ENCODE measurements at places on chromosomes 1 and 21.

DNA sequence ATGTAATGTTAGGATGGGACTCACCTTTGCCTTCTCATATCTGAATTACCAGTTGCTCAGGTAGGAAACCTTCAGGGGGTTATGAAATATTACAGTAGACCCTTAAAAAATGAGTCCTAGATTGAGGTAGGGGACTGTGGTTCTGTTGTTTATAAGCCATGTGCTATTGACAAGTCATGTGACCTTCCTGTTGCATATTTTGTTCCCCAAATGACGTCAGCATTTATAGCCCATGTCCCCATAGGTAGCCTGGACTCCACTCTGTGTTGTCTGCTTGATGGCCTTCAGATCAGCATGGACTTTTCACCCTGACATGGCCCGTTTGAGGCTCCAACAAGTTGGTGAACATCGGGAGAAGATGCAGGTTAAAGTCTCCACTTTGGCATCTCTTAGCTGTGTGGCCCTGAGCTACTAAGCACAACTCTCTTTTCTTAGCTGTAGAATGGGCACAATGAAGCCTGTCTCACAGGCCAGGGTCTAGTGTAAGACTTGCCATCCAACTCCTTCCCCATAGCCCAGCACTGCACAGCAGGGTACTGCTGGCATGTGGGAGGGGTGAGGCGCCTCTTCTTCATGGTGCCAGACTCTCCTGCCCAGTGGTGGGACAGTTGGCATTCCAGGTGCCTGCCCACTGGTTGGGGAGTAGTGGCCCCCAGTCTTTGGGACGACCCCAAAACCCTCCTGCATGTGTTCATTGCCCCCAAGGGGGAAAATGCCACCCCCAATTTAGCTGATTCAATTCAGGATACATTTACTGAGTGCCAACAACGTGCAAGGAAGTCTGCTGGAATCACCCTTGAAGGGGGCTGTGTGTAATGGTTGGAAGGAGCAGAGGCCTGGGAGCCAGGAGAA lies 36.1 kb upstream of the TTC22 start:
- no peak for DNase-seq

DNA sequence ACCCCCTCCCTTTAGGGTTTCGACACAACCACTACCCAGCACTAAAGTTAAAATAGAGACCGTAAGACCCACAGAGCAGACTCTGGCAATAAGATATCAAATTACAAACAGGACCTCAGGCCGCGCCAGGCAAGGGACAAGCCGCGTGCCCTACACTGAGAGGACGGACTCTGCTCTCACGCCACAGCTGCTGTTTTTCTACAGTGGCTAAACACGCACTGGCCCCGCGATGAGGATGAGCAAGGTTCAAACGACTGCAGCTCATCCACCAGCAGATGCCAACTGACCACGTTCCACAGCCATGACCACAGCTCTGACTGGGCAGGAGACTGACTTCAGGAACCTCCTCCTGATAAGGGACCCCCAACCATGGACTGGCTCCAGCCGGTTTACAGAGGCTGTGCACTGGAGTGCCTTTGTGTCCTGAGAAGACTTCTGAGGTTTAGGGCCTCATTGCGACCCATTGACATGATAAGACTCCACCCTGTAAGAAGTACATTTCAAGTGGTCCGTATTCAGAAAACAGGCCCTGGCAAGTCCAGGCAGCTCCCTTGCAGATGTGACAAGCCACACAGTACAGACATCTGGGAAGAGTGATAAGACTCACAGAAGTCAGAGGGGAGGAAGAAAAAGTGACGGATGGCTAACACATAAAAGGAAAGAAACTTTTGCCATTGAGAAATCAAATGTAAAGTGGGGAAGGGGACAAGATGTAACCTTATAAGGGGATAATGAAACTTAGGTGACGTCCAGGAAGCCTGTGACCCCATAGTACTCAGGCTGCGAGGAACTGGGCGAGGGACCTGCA lies 1.5 kb upstream of the KRTAP10-6 start:
- DNase-seq = no peak

GRCh38 chr1:61162520-61163258 lies 80.3 kb downstream of the NFIA start:
- no peak for DNase-seq

DNA sequence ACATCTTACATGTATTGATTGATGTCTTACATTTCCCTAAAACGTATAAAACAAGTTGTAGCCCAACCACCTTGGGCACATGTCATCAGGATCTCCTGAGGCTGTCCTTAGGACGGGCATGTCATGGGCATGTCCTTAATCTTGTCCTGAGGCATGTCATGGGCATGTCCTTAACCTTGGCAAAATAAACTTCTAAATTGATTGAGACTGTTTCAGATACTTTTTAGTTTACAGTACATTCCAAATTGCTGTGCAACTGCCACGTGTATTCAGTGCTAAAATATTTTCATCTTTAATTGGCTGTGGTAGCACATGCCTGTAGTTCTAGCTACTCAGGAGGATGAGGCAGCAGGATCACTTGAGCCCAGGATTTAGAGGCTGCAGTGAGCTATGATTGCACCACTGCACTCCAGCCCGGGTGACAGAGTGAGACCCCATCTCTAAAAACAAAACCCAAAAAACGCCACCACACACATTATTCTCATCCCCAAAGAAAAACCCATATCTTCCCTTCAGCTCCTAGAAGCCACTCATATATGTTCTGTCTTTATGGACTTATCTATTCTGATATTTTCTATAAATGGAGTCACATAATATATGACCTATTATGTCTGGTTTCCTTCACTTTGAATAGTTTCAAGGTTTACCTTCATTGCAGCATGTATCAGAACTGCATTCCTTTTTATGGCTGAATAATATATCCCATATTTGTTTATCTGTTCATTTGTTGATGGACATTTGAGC lies 96.0 kb upstream of the BTG3 start:
- no peak for DNase-seq

DNA sequence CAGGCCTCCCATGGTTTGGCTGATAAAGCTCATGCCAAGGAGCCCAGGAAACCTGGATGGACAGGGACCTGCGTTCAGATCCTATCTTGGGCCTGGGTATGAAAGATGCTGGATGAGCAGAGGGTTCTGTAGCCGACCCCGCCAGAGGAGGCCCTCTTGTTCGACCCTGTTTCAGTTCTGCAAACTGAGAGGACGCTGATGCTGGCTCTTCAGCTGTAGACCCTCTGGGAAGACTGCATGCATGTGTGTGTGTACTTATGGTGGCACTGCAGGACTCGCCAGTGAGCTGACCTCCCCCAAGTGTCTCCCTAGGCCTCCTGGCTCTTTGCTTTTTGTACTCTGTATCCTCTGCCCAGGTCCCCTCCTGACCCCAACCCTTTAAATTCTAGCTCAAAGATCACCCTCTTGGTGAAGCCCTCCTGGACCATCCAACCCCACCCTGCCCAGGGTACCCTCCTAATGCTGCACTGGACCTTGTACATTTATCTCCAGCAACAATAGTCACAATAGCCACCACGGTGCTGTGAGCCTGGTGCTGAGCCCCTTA lies 1.6 kb downstream of the EPS8L3 start:
- no peak for DNase-seq

- no peak for DNase-seq
Measured at GRCh38 chr1:89550995-89551394, 26.4 kb downstream of the LRRC8B start.

DNA sequence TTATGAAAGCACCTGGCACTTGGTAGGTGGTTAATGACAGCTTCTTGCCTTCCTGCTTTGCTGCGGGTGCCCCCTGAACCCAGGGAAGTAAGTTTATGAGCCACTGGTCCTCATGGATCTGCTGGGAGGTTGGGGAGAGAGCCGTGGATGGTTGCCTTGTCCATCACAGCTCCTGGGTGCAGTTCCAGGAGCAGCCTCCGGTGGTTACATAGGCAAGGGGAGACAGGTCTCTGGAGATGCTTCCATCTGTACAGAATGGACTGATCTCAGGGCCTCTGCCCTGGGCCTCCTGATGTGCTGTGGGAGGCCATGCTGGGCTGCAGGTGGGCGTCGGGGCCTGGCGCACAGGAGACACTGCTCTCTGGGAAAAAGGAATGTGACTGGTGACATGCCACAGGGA lies 31.6 kb upstream of the ARHGEF10L start:
- no peak for DNase-seq

GRCh38 chr1:35369922-35370671 lies 101.6 kb downstream of the ZMYM4 start:
- DNase-seq = peak; percentile 55

- no peak for DNase-seq
Measured at GRCh38 chr1:6730473-6730872, 28.9 kb upstream of the DNAJC11 start.

GRCh38 chr21:15441992-15442391 lies 287.8 kb upstream of the USP25 start:
- no peak for DNase-seq

GRCh38 chr1:172388490-172388889 lies 32.0 kb upstream of the C1orf105 start:
- no peak for DNase-seq

- DNase-seq = peak; percentile 20
Measured at GRCh38 chr1:49060766-49061165, 284.1 kb upstream of the BEND5 start.

- DNase-seq = no peak
Measured at GRCh38 chr1:116476321-116476720, 94.5 kb downstream of the CD58 start.

DNA sequence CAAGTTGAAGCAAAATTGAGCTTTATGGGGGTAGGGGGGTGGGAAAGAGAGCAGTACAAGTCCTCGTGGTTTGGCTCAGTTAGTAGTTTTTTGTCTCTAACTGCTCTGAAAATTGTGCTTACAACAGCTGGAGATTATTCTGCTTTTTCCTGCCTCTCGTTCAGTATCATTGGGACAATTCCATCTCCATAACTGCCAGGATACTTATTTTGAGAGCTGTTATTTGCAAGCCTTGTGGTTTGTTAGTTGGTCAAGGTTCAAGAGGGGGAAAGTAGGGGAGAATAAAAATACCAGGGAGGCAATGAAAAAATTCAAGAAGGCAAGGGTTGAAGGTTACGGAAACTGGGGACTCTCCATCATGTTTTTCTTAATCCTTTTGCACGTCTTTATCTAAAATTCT lies 811.8 kb upstream of the ADGRL2 start:
- DNase-seq = no peak

GRCh38 chr1:156750711-156751450 lies 594 bp downstream of the HDGF start:
- DNase-seq = no peak

DNA sequence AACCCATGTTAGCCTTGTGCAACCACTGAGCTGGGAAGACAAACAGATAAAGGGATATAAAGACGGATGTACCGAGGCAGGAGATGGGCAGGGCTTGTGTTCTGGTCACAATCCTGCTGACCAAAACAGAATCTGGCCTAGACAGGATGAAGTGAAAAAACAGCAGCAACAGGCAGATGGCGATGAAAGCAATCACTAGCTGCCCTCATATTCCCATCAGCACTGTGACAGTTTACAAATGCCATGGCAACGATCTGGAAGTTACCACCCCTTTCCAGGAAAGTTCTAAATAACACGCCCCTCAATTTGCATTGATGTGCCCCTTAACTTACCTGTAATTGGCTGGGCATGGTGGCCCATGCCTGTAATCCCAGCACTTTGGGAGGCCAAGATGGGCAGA lies 40.6 kb upstream of the CD46 start:
- DNase-seq = peak; percentile 10

- DNase-seq = no peak
Measured at GRCh38 chr1:99782397-99782796, 16.0 kb upstream of the FRRS1 start.

- no peak for DNase-seq
Measured at GRCh38 chr1:201476670-201477344, 7.8 kb upstream of the PHLDA3 start.

Measured in stromal cell of bone marrow (primary cell).